ENCODE measurements at places on chromosomes 1 and 21.
A peak's percentile ranks its signal among the peaks of the same experiment; 100 is the strongest.

DNA sequence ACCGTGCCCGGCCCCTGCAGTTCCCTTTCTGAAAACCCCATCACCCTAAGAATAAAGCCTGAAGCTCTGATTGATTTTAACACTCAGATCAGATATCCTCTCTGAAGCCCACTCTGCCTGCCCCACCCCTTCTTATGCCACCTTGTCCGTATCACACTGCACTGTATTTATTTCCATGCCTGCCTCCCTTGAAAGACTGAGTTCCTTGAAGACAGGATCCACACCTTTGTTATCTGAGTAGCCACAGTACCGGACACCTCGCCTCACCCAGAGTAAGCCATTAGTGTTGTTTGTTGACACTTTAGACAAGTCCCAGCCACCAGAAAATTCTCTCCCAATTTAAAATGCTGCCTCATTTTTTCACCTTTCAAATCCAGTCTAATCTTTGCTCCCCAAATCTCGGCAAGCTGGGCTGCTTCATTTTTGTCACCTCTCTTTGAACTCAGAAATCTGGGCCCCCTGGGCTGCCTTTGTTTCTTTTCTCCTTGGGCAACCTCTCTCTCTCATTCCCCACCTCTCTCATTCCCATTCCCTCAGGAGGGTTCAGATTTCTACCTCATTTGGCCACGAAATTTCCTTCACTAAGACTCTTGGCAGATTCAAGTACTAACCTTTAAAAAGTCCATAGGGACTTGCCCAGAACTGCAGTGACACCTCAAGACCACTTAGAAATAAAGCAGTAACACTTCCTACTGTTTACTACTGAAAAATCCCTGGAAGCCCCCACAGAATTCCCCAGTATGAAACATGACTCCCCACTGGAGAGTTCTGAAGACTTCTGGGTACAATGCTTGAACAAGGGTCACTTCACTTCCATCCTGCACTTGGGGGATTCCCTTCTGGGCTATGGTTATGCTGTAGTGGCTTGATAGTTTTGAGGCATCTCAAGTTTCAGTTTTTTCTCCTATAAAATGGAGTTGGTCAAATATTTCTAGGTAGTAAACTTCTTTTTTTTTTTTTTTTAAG is 8.7 kb upstream of the PPP1R15B start:
- DNase-seq: no peak

GRCh38 chr1:45730075-45730779 is 20.2 kb downstream of the IPP start:
- no peak for DNase-seq

DNA sequence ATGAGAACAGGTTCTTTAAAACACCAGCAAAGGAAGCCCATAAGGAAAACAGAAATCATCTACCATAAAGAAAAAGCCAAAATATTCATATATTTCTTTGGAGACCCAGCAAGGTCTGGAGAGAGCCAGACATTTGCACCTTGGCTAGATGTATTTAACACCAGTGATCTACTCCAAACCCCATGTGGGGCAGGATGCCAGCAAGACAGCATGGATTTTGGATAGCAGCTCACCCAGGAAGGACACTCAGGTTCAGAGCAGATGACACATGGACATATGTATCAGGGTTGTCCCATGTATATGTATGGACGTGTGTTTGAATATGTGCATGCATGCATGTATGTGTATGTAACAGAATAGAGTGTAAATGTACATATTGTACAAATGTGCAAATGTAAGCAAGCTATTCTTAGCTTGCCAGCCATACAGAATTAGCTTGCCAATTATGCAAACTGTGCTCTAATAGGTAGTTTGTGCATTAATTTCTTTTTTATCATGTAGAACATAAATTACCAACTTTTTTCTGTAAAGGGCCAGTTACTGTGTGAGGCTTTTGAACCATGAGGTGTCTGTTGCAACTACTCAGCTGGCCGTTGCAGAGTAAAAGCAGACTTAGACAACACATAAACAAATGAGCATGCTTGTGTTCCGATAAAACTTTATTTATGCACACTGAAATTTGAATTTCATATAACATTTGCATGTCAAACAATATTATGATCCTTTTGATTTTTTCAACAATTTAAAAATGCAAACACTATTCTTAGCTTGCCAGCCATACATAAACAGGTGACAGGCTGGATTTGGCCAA is 73.5 kb upstream of the KAZN start:
- DNase-seq: no peak

- no peak for DNase-seq
Observed at GRCh38 chr1:34444516-34444915, 267.8 kb downstream of the C1orf94 start.

DNA sequence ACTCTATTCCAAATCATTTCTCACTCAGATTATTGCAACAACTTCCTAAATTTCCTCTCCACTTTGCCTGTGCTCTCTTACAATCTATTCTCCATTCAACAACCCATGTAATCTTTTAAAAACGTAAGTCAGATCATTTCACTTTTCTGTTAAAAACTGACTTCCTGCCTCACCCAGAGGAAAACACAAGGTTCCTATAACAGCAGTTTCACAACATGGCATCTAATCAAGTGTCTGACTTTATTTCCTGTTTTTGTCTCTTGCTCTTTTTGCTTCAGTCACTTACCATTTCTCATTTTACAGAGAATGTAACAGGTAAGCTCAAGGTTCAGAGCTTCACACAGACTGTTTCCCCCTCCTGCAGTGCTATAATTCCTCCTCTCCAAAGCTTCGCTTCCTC is 560.7 kb downstream of the LRRIQ3 start:
- DNase-seq: no peak

- DNase-seq: no peak
Observed at GRCh38 chr1:90579212-90579802, 137.8 kb downstream of the BARHL2 start.

GRCh38 chr1:234628089-234628488 is 18.1 kb upstream of the IRF2BP2 start:
- DNase-seq: no peak

GRCh38 chr1:155729031-155729898 is 40.4 kb downstream of the DAP3 start:
- DNase-seq: no peak

DNA sequence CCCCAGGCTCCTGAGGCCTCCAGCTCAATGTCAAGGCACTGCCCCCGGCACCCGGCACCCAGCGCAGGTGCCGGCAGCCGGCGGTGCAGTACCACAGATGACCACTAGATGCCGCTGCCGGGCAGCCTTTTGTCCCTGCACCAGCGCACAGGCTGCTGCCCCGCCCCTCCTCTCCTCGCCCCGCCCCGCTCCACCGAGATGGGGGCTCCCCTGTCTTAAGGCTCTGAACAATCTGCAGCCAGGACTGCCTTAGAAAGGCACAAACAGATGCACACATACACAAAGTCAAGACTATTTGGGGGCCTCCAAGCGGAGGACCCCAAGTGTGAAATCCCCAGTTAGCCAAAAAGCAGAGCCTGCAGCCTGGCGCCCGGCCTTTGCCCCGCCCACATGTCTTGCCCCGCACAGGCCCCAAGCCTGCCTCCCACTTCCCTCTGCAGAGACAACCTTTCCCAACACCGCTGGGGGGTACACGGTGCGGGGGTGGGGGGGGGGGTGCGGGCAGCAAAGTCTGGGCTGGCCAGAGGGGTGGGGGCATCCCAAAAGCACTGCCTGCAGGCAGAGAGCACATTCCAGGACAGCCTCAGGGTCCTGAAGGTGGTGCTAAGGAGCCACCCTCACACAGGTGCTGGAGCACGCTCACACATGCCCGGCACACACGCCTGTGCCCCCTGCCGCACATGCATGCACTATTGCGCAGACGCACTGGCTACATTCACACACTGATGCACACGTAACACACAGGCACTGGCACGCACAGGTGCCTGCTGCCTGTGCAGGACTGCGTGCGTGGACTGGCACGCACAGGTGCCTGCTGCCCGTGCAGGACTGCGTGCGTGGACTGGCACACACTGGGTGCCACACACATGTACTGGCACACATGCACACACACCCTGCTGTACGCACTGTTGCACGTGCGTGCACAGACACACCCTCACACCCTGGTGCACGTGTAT is 37.1 kb downstream of the ARHGEF16 start:
- peak; percentile 3 for DNase-seq

- DNase-seq: no peak
Observed at GRCh38 chr1:179761846-179762640, 19.0 kb downstream of the FAM163A start.

- DNase-seq: no peak
Observed at GRCh38 chr1:59482986-59483385, 186.1 kb downstream of the FGGY start.
